ENCODE measurements at places on chromosomes 11 and 22.

GRCh38 chr11:71218789-71219499, 33.4 kb downstream of the SHANK2 start:
- no peak for DNase-seq

- peak; percentile 63 for DNase-seq
Observed at GRCh38 chr22:36913427-36914389, at the start of gene CSF2RB. TSS of gene CSF2RB (plus strand) at chr22:36913628. CDS start at chr22:36922208, 8,580 bp downstream.

DNA sequence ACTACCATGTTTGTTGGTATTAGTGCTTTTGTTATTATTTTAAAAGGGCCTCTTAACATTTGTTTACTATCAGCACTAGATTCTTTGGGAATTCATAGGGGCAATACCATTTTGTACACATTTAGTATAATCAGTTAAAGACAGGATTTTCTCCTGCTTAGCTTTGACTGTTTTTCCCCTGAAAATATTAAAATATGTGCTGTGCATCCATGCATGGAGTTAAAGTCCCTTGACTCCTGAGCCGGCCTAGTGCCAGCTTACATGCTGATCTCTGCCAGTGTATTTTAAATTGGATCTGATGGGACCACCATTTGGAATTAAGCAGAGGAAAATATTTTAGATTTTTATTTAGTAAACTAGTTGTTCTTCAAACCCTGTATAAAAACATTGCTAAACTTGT, 161.4 kb downstream of the METTL15 start:
- DNase-seq: no peak

DNA sequence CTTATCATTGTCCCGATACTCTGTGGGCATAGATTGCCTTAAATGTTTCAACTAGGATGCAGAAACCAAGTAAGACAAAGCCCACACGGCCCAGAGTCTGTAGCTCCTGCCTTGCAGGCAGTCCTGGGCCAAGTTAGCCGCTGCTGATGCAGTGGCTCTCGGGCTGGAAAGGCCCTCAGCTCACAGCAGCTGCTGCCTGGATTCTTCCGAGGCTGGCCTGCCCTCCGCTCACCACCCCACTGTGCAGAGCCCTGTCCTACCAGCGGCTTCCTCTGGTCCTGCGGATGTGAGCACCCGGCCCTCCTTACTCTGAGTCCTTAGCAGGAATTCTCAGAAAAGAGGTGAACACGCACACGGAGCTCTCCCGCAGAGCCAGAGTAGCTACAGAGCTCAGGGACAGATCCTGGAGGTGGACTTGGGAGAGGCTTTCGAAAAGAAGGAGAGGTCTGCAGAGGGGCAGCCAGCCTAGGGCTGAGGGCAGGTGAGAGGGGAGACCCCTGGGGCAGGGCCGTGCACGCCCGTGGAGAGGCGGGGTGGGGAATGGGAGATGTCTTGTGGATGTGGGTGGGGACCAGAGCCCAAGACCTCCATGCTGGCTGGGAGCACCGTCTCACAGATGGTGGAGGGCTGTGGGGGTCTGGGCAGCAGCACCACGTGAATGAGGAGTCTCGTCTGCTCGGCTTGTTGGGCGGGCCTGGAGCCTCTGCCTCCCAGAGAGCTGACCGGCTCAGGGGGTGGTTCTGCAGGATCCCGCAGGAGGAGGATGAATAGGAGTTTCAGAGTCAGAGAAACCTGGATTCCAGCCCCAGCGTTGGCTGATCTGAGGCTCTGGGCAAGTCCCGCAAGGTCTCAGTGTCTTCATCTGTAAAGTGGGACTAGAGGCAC, 117.4 kb upstream of the B3GAT1 start:
- DNase-seq: no peak

GRCh38 chr11:10902301-10903063, 44.6 kb upstream of the ZBED5 start:
- no peak for DNase-seq

GRCh38 chr11:45151362-45151982, 5.0 kb downstream of the PRDM11 start:
- no peak for DNase-seq

GRCh38 chr11:69473276-69473845, 8.1 kb upstream of the LINC01488 start:
- no peak for DNase-seq

DNA sequence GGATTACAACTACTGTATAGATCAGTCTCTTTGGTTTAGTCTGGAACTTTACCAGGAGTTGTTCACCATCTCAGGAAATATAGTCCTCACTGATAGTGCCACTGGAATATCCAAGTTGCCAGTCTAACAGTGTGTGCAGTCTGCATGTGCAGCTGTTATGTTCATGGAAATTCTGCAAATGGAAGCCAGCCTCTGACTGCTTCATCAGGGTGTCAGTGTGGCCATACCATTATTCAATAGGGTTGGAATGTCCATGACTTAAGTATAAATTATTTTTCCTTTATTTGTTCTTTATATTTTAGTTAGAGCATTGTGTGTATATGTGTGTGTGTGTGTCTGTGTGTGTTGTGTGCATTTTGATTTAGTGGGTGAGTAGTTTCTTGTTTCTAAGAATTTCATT, 51.8 kb downstream of the C11orf96 start:
- DNase-seq: no peak

DNA sequence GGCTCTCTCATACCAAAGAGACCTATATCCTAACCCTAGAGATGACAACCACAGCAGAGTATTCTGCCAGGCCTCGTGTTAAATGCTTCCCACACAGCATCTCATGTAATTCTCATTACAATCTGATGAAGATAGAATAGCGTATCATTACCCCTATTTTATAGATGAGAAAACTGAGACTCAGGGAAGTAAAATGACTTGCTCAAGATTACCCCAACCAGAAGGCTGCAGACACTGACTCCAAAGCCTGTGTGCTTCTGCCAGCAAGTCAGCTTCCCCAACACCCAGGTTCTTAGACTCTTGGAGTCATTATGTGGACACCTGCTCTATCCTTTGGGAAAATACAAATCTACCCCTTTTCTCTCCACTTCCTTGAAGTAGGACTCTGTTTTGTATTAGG, 23.6 kb upstream of the TSKU start:
- DNase-seq: no peak

- DNase-seq: no peak
Observed at GRCh38 chr11:68908273-68908672, 4.6 kb downstream of the IGHMBP2 start.

DNA sequence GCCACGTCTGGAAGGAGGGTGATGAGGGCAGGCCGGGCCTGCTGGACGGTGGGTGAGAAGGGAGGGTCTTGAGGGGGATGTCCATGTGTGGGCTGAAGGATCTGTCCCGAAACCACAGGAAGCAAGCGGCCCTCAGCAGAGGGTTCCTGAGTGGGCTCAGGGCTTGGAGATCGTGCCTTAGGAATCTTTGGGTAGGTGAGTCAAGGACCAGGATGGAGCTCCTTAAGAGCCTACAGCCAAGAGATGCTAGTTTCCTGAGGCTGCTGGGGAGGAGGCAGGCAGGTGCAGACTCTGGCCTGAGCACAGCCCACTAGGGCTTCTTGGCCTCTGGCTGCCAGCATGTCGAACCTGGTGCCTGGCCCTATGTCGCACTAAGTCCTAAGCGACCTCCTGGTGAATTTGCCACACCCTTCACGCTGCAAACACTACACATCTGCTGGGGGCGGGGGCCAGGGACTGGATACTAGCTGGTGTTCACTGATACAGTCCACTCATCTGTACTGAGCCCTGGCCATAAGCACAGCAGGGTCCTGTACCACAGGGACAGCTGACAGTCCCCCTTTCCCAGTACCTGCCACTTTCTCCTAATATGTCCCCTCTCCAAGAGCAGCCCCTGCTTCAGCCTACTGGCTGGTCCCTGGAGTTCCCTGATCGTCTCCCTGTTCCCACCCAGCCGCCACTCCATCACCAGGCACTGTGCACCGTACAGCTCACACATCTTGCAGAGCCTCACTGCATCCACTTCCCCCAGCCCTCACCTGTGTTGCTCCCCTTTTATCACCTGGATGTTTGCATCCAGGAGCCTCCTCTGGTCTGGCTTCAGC, 19.5 kb downstream of the GNAZ start:
- no peak for DNase-seq

DNA sequence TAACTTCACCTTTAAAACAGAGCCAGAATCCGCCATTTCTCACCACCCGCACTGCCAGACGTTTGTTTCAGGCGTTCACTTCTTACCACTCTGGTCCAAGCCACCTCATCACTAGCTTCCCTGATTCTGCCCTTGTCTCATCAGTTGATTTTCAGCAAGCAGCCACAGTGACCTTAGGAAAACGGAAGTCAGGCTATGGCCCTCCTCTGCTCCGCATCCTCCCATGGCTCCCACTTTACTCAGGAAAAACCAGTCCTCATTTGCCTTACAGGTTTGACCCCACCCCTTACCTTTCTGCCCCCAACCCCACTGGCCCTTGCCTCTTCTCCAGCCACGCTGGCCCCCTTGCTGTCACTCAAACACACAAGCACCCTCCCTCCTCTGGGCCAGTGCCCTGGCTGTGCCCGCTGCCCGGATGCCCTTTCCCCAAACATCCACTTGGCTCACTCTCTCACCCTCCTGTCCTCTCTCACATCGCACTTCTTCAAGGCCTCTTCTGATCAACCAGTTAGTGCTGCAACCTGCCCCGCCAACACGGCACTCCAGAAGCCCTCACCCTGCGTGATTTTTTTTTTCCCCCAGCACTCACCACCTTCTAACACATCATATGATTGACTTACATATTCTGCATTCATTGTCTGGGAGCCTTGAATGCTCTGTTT, 18.9 kb downstream of the TPST2 start:
- DNase-seq: no peak

GRCh38 chr11:131370901-131371790, 731 bp downstream of the NTM start:
- no peak for DNase-seq

DNA sequence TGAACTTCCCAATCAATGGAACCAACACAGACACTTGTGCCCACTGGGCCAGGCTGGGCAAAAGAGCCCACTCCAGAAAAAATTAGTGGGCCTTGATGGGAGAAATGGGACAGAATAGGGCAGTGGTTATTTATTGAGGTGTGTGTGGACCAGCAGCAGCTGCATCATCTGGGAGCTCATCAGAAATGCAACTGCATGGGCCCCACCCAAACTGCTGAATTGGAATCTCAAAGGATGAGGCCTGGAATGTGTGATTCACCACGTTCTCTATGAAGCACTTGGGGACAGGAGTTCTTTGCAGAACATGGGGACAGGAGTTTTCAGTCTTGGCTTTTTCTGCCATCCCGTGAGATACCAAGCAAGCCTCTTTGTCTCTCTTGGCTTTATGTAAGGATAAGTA, 255.6 kb upstream of the PLET1 start:
- DNase-seq: no peak

DNA sequence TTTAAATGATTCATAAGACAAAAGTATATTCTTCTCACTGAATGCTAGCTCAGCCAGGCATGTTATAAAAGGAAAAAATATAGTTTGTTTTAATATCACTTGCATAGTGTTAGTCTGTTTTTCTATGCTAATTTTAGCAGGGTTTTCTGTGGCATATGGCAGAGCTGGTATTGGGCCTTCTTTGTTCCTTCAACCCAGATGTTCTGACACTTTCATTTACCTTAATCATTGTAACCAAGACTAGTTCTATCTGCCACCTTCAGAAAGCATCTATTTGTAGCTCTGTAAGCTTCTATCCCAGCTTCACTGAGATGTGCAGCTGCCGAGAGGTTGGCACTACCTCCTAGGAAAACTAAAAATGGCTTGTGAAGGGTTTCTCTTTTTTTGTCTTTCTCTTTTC, 338.7 kb downstream of the GUCY1A2 start:
- no peak for DNase-seq

DNA sequence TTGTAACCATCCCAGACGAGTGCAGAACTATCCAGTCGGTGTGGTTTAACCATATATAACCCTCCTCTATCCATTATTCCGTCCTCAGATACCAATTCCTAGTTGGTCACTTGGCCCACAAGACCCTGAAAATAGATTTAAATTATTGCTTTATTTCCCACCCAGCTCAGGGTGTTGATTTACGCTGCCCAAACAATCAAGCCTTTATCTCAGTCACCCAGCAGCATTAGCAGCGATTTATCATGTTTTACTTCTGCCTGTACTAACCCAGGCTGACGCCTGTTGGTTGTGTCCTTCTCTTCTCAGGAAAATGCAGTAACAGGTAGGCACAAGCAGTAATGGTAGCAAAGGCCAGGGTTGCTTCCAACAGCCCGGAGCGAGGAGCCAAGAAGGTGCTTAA, 81.2 kb downstream of the DSCAML1 start:
- no peak for DNase-seq

DNA sequence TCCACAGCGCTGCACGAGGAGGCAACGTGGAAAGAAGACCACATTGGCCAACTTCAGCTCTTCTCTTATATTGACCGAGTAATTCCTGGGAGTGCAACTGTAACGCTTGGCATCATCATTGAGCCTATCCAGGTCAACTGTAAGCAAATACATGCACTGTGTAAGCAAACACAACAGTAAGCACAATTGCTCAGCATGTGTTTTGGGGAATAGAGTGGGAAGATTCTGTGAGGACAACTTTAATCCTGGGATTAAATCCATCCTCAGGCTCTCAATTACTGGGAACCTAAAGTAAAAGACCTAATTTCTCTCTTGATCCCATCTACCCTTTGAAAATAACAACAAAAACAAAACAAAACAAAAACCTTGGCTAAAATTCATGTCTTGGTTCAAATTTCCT, 109.5 kb upstream of the DDI1 start:
- DNase-seq: no peak

GRCh38 chr22:19648419-19648929, 65.8 kb upstream of the SEPTIN5 start:
- DNase-seq: no peak

- DNase-seq: no peak
Observed at GRCh38 chr11:84224042-84224441, 937.9 kb upstream of the CCDC90B start.

- DNase-seq: no peak
Observed at GRCh38 chr11:10502770-10503169, 38.2 kb downstream of the RNF141 start.

- DNase-seq: peak; percentile 3
Observed at GRCh38 chr11:2559527-2560311, 114.9 kb downstream of the KCNQ1 start.

DNA sequence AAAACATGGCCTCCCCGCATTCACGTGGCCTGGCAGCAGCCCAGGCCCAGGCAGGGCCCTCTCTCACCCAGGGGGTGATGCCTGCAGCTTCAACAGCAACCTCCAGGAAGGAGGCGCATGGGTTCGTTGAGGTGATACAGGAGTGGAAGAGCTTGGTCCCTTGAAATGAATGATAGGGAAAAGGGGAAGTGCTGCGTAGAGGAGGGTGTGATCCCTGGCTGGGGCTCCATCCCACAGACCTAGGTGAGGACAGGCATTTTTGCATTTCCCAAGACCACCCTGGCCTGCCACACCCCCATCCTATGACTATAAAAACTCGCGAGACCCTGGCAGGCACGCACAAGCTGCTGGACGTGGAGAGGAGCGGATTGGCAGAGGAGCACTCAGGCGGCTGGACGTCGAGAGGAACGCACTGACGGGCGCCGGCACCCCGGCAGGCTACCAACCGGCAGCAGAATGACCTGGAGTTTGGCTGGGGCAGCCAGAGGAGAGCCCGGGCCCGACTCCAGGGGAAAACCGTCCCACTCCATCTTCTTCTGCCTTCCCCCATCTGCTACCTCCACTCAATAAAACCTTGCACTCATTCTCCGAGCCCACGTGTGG, 32.6 kb downstream of the RTN4R start:
- no peak for DNase-seq

- no peak for DNase-seq
Observed at GRCh38 chr22:47129902-47130635, 367.6 kb downstream of the TBC1D22A start.

Measured in body of pancreas (tissue), 4 donors.